ENCODE measurements at places on chromosomes 3 and 15.

DNA sequence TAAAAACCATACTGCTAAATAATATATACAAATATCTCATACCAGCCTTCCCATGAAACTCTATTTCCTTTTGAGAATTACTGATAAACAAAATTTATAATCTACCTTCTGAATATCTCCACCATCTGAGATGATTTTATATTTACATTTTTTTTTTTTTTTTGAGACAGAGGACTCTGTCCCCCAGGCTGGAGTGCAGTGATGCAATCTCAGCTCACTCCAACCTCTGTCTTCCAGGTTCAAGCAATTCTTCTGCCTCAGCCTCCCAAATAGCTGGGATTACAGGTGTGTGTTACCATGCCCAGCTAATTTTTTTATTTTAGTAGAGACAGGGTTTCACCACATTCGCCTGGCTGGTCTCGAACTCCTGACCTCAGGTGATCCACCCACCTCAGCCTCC lies 42.8 kb upstream of the IGF2BP2 start:
- DNase-seq: no peak

DNA sequence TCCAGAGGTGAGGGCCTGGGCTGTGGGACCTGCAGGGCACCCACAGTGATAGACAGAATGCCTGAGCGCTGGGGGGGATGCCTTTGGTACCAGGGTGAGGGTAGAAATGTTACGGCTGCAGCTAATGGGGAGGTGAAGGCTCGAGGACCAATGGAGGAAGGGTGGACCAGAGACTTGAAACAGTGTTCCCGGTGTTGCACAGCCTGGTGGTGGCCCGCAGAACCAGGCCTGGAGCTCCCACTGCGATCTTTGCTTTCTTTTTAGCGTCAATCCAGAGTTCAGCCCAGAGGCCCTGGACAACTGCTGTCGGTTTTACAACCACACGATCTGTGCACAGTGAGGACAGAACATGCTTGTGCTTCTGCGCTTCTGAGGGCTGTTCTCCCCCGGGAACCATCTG lies 36.8 kb upstream of the PDE8A start:
- no peak for DNase-seq

GRCh38 chr3:112629425-112629824 lies 11.5 kb downstream of the CCDC80 start:
- DNase-seq: no peak

DNA sequence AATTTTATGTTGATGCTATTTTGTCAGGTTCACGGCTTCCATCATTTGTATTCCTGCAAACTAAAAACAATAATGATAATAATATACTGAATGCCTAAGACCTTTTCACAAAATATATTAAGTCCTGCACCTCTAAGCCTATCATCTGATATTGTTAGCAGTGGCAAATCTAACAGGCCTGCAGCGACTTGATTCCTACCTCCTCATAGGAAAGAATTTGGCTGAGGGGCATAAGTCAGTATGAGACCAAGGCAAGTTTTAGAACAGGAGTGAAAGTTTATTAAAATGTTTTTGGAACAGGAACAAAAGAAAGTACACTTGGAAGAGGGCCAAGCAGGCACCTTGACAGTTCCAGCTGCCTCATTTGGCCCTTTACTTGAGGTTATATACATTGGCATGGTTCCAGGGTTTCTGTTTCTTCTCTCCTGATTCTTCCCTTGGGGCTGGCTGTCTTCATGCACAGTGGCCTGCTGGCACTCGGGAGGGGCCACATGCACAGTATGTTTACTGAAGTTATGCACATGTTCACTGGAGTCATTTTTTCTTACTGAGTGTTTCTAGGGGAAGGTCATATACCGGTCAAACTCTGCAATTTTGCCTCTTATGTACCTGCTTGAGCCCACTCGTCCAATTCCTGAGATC lies 418.1 kb downstream of the EPHA6 start:
- DNase-seq: peak; percentile 95

- no peak for DNase-seq
These were observed 62.3 kb upstream of the TNFAIP8L3 start for GRCh38 chr15:51156957-51157356.

- DNase-seq: no peak
These were observed 189.6 kb upstream of the MRPL3 start for GRCh38 chr3:131692356-131692755.

- no peak for DNase-seq
These were observed 3.3 kb upstream of the ACTR8 start for GRCh38 chr3:53885239-53885638.

GRCh38 chr3:5332270-5332956 lies 144.9 kb downstream of the EDEM1 start:
- no peak for DNase-seq

- DNase-seq: no peak
These were observed 23.3 kb downstream of the IREB2 start for GRCh38 chr15:78461171-78461888.

DNA sequence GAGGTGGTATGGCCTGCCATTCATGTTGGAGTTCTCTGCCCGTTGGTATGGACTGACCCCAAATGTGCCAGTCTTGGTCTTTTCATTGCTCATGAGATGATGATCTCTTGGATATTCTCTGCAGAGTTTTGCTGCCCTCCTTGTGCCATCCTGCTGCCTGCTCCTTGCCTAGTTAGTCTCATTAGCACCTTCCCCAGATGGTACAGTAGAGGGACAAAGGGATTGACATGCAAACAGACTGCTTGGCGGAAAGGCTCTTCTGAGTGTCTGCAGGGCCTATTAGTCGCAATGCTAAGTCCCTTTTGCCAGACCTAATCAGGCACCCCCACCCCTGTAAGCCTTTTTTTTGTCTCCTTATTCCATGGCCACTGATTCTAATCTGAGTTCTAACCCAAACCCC lies 90.6 kb downstream of the ARNT2 start:
- no peak for DNase-seq

GRCh38 chr3:11509173-11510000 lies 134.3 kb downstream of the VGLL4 start:
- peak; percentile 55 for DNase-seq

- no peak for DNase-seq
These were observed 36.0 kb downstream of the MCF2L2 start for GRCh38 chr3:183392186-183393034.

DNA sequence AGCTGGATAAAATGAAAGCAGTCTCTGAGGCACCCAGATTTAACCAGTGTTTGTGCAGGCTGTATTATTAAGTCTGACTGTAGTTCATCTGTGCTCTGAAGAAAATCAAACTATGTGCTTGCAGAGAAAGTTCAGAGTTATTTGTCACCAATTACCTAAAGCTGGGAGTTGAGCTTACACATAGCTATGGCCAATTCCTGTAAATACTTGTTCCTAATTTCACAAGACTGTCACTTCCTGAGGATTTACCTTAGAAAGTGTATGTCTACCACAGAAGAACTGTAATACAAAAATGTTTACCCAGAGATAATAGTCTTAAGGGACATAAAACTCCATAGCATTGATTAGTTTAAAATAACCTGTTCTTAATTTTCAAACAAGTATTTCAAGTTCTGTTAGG lies 628.4 kb upstream of the TGFBR2 start:
- DNase-seq: no peak

DNA sequence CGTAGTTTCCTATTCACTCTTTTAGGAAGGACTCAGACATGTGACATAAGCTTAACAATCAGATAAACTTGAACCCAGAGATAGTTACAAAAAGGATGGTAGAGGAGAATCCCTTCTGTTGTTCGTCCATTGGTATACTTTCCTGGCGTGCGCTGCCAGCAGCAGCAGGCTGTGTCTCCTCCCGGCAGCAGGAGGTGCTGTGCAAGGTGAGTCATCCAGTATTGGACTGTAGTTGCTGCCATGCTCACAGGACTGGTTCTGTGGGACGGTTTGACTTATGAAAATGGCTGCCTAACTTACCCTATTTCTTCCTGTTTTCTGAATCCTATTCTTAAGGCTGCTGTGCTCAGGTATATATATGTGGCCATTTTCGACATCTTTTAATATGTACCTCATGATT lies 253.4 kb upstream of the LRRC3B start:
- DNase-seq: no peak

DNA sequence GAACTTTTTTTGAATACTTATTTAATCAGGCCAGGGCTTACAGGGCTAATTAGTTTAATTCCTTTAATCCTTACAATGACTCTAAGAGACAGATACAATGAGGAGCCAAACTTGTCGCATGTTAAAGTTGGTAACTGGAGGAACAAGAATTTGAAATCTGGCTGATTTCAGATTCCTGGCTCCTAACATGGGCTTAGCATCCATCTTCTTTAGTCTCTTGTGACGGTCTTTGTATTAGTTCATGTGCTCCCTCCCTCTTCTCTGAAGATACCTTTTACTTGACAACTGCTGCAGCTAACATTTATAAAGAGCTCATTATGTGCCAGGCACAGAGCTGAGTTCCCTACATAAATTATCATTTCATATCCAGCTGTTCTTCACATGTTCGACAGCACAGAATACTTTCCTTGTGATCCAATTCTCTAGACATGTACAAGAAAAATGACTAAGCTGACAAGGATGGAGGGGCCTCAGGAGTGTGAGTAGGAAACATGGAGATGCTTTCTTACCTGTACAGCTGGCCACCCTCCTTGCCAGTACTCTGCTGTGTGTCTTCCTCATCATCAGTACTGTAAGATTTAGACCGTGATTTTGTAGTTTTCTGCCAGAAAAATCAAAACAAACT lies 206.8 kb upstream of the STRIT1 start:
- no peak for DNase-seq

- no peak for DNase-seq
These were observed 8.7 kb upstream of the KY start for GRCh38 chr3:134659391-134660045.

DNA sequence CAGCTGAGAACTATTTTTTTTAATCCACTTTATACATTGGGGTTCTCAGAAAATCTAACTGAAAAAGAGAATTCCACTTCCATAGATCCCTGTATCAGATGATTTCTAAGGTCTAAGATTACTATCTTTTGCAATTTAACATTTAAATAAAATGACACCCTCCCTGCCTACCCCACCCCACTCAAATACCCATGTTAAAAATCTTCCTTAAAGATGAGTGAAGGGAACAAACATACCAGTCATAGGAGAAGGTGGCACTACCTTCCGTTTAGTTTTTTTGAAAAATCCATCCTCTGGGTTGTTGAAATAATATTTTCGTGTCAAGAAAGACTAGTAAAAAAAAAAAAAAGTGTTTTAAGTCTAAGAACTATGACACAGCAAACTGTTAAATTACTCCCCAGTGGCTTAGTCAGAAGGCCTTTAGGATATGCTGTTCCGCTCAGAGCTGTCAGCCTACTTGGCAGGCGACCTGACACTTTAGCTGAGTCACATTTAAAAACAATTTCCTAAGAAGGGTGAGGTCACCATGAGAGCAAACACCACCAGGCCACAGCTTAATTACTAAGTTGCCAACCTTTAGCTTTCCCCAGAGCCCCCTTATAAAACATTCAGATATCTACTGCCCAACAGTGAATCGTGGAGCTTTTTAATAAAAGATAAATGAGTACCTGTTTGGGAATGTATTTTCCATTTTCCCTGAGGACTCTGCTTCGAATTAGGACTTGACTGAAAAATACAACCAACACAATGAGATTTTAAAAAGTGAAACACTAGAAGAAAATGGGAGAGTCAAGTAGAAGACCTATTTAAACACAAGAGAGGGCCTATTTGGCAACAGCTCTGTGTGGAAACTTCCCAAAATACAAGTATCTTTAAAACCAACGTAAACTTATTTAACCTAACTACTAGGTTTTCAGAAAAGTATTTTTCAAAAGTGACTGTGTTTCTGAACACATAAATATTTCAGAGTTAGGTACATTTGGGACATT lies 9.6 kb downstream of the EMC3 start:
- DNase-seq: no peak

- DNase-seq: no peak
These were observed 581.1 kb upstream of the GBE1 start for GRCh38 chr3:82342521-82342920.

DNA sequence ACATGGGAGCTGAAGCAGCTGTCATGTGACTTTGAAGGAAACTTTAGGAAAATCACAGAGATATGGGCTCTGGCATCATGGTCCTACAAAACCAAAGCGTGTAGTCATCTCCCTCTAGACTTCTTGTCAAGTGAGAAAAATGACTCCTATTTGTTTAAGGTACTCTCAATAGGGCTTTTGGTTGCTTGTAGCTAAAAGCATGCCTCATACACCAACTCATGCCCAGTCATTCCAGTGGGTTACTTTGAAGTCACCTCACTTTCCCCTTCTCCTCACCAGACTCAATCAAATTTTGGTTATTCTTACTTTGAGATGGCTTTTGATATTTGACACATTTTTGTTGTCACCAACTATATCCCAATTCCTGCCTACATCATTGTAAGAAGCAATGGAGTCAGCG lies 81.6 kb downstream of the BOC start:
- DNase-seq: no peak

DNA sequence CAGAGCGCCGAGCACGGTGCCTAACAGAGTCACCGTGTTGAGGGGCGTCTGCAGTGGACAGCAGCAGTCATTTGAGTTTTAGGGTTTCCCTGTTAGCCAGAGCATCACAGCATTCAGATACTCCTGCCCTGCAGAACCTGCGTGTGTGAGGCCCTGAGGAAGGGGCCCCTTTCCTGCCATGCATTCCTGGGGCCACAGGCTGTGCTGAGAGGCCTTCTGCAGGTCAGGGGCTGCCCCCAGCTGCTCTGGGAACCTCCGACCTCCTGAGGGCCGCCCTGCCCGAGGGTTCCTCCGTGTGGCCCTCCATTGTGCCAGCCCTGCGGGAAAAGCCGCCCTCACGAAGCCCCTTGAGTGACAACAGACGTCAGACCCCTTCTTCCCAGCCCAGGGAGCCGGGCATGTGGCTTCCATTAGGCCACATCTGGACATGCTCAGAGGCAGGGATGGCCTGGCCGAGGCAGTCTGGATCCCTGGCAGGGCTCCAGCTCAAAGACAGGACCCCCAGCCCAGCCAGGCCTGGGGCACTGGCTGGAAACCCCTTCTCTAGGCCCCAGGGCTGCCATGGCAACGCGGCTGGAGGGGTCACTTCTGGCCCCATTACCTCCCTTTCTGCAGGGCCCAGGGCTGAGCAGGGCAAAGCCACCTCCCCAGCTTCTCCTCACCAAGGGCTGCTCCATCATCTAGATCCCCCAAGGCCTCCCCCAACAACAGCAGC lies 25.3 kb downstream of the FBLN2 start:
- no peak for DNase-seq

GRCh38 chr3:189927975-189928895 lies 192.5 kb downstream of the P3H2 start:
- DNase-seq: no peak

DNA sequence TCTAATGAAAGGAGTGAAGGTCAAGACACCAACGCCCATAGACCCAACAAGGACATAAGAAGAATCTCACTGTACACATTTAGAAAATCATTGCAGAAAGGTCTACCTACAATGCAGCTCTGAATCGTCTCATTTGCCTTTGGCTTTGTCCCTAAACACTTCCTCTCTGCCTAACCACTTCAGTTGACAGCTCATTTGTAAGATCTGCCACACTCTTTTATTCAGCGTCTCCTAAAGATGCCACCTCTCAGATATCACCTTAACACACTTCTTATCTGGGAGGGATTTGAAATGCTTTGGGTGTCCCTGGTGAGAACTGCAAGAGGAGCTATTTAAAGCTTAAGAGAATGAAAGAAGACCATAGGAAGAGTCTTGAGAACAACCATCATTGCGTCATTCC lies 38.7 kb downstream of the RAB27A start:
- DNase-seq: no peak
